ENCODE measurements at places on chromosomes 6 and 20. TPM values are rescaled to one million over a fixed set of nuclear protein-coding genes. Genes with fewer than 3 reads are reported as not detected.

Gene CEBPB
- total RNA-seq, result 20.5 TPM

Gene PKHD1
- total RNA-seq, result 0.07 TPM

Gene SNAI1
- 4.2 TPM for total RNA-seq

Gene SPINT3
- not detected for total RNA-seq

Gene TMC2
- 0.12 TPM for total RNA-seq

DNA sequence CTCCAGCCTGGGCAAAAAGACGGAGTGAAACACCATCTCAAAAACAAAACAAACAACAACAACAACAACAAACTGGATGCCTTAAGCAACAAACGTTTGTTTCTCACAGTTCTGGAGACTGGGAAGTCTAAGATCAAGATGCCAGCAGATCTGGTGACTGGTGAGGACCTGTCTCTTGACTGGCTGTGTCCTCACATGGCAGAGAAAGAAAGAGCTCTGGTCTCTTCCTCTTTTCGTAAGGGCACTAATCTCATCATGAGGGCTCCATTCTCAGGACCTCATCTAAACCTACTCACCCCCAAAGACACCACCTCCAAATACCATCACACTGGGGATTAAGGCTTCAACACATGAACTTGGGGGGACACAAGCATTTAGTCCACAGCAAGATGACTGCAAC, 13.5 kb upstream of the GFOD1 start:
- no peak overlapping the region for H3K27ac ChIP-seq
- peaks cover 8% of the 10 kb centered on the region for H3K4me1 ChIP-seq
- no peaks in the 10 kb centered on the region for H3K36me3 ChIP-seq
- DNase-seq, result no peak
- H3K4me3 ChIP-seq, result no peak overlapping the region
- no peaks in the 10 kb centered on the region for H3K27me3 ChIP-seq

DNA sequence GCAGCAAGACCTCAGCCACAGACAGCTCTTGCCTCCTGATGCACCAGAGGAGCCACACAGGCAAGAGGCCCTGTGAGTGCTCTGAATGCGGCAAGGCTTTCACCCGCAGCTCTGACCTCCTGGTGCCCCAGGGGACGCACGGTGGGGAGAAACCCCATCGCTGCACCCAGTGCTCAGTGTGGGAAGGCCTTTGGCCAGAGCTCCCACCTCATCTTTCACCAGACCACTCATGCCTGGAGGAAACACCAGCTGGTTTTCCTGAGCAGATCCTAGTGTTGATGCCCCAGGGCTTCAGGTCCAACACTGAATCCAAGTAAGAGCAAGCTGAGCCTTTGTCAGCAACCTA, 37.0 kb upstream of the XRN2 start:
- no peaks in the 10 kb centered on the region for H3K36me3 ChIP-seq
- DNase-seq, result no peak
- H3K27ac ChIP-seq, result no peak overlapping the region
- H3K27me3 ChIP-seq, result no peaks in the 10 kb centered on the region
- no peak overlapping the region for H3K4me3 ChIP-seq
- no peaks in the 10 kb centered on the region for H3K4me1 ChIP-seq

GRCh38 chr6:102742754-102743356, 1349.3 kb downstream of the GRIK2 start:
- DNase-seq, result no peak
- peak overlapping the region; percentile 56 for H3K27ac ChIP-seq
- peaks cover 25% of the 10 kb centered on the region for H3K4me1 ChIP-seq
- H3K4me3 ChIP-seq, result no peak overlapping the region

DNA sequence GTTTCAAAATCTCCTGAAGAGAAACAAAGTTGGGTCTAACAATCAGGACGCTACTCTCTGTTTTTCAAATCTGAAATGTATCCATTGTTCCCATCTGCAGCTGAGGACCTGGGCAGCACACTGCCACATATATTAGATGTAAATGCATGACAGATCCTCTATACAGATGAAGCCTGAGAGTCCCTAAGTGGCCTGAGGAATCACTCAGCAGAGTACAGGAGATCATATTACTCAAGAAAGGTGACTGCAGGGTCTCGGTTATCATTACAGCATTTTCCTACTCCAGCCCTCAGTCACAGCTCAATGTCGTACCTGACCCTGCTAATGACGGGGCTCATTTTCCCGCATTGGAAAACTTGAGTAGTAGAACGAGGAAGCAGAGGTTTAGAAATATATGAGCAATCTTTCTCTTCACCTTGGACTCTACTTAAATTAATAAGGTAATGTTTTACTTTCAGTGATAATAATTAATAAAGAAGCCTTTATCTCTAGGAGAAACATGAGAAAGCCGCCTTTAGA, 256.2 kb upstream of the IRAK1BP1 start:
- DNase-seq, result peak; percentile 11
- no peaks in the 10 kb centered on the region for H3K4me1 ChIP-seq
- no peaks in the 10 kb centered on the region for H3K27me3 ChIP-seq

GRCh38 chr6:15672818-15673217, 10.0 kb upstream of the DTNBP1 start:
- no peak for DNase-seq
- H3K27ac ChIP-seq, result no peak overlapping the region
- peaks cover 12% of the 10 kb centered on the region for H3K4me1 ChIP-seq
- H3K27me3 ChIP-seq, result no peaks in the 10 kb centered on the region
- H3K36me3 ChIP-seq, result no peaks in the 10 kb centered on the region

All from GM23338 (cell line).